Activated T-helper 2 cell treated with anti-CD3 and anti-CD28 coated beads, Interferon-gamma antibody, Interleukin-2, Interleukin-4, amounts not matched to agents 10 μg/mL and 5 μg/mL and 100 μg/mL, durations not matched to agents 14 hours and 24 hours and 36 hours (primary cell): ENCODE measurements at places on chromosomes 2 and 18.

- no peak for DNase-seq
Measured at GRCh38 chr2:25310709-25310964, 31.1 kb downstream of the DNMT3A start.

GRCh38 chr2:162074928-162075688 is 1.1 kb upstream of the DPP4 start:
- no peak for DNase-seq

DNA sequence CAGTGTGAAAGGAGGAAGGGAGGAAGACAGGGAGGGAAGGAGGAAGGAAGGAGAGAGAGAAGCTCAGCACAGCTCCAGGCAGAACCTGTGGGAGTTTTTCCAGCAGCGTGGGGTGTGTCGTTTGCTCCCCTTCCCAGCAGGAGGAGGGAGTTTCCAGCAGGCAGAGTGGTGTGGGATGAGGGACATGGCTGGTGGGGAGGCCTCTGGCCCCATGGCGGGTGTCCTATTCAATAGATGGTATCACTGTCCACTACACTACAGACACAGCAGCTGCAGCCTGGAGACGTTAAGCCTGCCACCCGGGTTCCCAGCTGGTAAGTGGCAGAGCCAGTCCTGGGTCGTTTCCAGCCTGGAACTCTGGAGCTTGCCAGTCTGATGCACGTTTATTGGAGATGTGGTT is 44.7 kb downstream of the GLI2 start:
- DNase-seq = no peak

DNA sequence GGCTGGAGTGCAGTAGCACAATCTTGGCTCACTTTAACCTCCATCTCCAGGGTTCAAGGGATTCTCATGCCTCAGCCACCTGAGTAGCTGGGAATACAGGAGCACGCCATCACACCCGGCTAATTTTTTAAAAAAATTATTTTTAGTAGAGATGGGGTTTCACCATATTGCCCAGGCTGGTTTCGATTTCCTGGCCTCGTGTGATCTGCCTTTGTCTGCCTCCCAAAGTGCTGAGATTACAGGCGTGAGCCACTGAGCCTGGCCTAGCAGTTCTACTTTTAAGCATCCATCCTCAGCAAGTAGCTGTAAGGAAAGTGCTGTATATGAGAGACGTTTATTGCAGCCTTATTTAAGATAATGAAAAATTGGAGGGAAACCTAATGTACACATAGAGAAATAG is 79.7 kb downstream of the ZDBF2 start:
- no peak for DNase-seq

GRCh38 chr18:13716916-13717315 is 9.4 kb downstream of the FAM210A start:
- no peak for DNase-seq

- no peak for DNase-seq
Measured at GRCh38 chr2:2188941-2189340, 142.1 kb downstream of the MYT1L start.

DNA sequence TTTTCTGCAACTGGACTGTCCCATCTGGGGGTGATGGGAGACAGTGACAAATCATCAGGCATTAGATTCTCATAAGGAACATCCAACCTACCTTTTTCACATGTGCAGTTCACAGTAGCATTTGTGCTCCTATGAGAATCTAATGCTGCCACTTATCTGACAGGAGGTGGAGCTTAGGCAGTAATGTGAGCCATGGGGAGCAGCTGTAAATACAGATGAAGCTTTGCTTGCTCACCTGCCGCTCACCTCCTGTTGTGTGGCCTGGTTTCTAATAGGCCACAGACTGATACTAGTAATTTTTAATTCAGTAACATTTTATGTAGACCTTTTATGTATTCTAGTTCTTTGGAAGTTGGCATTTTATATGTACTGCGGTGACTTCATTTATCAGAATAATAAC is 180.1 kb upstream of the SPOPL start:
- DNase-seq = no peak

GRCh38 chr18:3252843-3253242 is 5.2 kb downstream of the MYL12A start:
- no peak for DNase-seq

- no peak for DNase-seq
Measured at GRCh38 chr2:27762951-27763906, 8.3 kb upstream of the MRPL33 start.

- no peak for DNase-seq
Measured at GRCh38 chr2:213816583-213816982, 532.3 kb downstream of the SPAG16 start.

- no peak for DNase-seq
Measured at GRCh38 chr2:46547223-46548102, 68.1 kb downstream of the TMEM247 start.

- DNase-seq = no peak
Measured at GRCh38 chr2:215565897-215566296, 130.0 kb upstream of the FN1 start.

DNA sequence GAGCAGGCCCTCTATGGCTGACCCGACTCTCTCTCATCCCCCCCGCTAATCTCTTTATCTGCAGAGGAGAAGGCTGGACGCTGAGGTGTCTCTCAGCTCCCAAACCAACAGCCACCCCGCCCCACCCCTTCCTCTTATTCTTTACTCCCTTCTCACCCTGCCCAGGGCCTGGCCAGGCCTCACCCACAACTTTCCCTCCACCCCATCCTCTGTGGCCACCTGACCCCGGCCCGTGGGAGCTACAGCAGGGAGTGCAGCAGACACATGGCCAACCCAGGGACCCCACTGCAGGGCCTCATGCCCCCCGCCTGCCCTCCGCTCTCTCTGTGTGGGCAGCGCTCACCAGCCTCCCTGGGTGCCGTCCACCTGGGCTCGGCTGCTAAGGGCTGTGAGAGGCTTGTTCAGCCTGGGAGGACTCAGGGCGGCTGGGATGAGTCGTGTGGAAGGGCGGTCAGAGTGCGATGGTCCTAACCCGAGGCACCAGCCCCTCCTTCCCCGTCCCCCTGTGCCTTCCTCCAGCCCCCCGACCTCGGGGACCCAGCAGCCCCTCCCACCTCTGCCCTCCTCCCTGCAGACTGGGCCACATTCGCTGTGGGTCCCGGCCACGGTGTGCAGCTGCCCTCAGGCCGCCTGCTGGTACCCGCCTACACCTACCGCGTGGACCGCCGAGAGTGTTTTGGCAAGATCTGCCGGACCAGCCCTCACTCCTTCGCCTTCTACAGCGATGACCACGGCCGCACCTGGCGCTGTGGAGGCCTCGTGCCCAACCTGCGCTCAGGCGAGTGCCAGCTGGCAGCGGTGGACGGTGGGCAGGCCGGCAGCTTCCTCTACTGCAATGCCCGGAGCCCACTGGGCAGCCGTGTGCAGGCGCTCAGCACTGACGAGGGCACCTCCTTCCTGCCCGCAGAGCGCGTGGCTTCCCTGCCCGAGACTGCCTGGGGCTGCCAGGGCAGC is 6.8 kb downstream of the NEU4 start:
- DNase-seq = no peak

GRCh38 chr2:118123561-118124232 is 35.4 kb downstream of the INSIG2 start:
- no peak for DNase-seq

DNA sequence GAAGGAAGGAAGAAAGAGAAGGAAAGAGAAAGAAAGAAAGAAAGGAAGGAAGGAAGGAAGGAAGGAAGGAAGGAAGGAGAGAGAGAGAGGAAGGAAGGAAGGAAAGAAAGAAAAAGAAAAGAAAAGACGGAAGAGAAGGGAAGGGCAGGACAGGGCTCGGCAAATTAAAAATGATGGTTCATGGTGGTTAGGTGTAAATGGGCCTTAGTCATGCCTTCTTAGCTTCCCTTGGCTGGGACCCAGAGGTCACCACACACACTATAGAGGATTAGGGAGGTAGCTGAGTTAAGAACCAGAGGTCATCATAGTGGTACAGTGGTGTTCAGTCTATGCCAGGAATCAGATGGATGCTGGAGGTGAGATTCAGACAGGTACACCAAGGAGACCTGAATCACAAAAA is 9.3 kb upstream of the ATL2 start:
- no peak for DNase-seq

GRCh38 chr2:138658187-138658894 is 121.8 kb downstream of the NXPH2 start:
- DNase-seq = no peak

DNA sequence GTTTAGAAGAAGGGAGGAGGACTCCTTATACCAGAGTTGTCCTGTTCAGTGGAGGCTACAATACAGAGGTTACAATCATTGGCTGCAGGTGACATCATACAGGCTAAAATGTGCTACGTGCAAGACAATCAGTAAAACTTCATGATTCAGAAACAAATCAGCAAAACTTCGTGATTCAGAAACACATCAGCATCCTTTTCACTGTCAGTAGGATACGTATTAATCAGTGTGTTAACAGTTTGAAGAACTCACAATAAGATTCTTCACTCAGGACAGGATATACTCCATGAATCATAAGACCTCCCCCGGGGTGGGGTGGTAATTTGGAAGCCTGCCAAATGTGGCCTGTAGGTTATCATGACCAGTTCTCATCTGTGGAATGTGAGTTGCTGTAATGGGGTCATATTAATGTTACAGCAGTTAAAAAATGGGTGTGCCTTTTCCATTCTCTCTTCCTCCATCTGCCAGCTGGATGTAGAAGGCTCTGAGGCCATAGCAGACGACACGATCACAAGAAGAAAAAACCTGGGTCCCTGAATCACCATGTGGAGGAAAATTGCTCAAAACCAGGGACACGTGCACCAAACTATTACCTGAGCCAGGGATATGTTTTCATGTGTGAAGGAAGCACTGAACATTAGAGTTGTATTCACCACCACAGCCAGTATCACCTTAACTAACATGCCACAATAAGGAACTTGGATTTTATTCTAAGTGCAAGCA is 134.8 kb upstream of the CREB1 start:
- DNase-seq = no peak

GRCh38 chr2:189574793-189575475 is 5.7 kb downstream of the SLC40A1 start:
- DNase-seq = no peak

DNA sequence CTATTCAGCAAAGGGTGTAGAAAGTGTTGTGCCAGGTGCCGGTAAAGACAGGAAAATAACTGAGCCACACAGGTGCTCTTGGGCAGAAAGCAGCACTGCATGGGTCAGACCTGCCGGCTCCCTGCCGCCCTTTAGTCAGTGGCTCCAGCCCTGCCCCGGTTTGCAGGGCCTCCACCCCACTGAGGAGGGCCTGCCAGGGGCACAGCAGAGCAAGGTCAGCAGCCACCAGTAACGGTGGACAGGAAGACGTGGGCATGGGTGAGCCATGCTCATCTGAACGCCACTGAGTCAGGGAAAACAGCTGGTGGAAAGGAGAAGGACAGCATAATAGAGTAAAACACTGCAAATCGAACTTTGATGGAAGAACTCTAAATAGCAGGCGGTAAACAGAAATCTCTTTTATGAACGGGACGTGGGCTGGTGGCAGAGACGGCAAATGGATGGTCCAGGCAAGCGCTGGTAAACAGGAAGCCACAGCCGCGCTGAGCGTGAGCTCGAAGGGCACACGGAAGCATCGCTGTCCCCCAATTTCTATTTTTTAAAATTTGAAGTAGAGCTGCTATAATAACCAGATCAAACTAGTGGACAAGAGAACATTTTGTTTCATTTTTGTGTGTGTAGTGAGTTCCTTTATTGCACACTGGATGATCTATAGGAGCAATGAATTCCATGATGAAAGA is 141.8 kb upstream of the ALKAL2 start:
- DNase-seq = peak; percentile 26

DNA sequence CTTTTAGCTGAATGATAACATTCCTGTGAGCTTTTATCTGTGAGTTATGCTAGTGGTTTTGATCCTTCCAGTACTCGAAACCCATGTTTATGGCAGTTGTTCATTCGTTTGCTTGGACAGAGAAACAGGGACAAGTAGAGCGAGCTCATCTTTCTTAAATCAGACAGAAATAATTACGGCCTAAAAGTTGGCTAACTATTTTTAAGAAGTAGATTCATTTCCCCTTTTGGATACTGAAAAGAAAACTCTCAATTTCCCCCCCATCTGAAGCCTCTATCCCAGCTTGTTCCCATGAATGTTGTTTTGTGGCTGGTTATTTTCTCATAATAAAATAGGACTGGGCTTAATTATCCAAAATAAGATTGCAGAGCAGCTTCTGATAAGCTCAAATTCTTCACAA is 67.1 kb downstream of the ANTXR1 start:
- DNase-seq = no peak

- DNase-seq = no peak
Measured at GRCh38 chr18:23872701-23873550, 141.6 kb upstream of the TTC39C start.

GRCh38 chr2:236738896-236739295 is 169.3 kb downstream of the ACKR3 start:
- no peak for DNase-seq

- DNase-seq = no peak
Measured at GRCh38 chr2:9215680-9216079, 9.1 kb downstream of the ASAP2 start.

- DNase-seq = no peak
Measured at GRCh38 chr2:1482253-1482675, 69.0 kb downstream of the TPO start.

GRCh38 chr2:1972422-1972821 is 228.1 kb upstream of the PXDN start:
- no peak for DNase-seq

- DNase-seq = no peak
Measured at GRCh38 chr18:75350857-75351256, 76.6 kb downstream of the SMIM21 start.

DNA sequence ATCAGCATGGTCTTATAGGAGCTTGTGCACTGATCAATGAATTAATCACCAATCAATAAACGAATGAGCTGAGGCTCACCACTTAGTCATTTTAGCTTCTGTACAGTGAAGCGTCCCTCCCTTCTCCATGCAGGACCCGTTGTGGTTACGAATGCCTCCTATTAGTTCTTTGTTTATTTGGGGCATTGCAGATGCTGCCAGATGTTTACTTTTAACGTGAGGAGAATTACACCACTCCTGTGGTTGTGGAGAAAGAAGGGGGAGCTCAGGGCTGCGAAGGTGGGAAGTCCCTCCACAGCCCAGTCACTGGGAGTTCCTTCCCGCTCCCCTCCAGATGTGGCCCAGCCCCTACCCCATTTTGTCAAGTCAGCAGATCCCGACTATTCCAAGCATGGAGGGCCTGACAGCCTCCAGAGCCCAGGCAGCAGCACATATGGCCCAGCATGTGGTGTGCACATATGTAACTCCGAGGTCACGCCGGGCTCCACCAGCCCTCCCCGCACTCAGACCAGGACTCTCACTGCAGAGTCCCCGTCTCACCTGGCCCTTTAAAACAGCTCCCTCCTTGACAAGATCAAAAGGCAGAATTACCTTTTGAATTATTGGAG is 20.9 kb downstream of the PKDCC start:
- DNase-seq = no peak

GRCh38 chr18:31206787-31207381 is 44.2 kb upstream of the DSC1 start:
- DNase-seq = no peak
